Fibroblast of villous mesenchyme (primary cell): ENCODE measurements at places on chromosomes 7 and 10.

DNA sequence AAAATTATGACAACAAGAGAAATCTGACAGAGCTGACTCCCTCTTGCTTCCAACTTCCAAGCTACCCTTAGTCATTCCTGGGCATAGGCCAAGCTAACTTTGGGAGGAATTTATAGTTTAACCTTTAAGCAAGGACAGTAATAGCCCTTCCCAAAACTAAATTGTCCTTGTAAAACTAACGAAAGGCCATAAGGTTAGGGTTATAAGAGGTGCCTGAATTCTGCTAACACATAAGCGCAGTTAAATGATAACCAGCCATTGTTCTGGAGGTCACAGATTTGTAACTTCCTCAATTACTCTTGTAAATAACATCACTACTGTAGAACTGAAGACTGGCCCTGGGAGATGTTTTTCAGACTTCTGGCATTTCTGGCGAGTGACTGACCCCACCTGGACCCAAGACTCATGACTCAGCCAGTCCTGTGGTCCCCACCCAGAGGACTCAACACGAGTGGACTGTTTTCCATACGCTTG lies 481.2 kb downstream of the KCNMA1 start:
- DNase-seq, result peak; percentile 74

- no peak for DNase-seq
Observed at GRCh38 chr7:26413007-26413691, 121.5 kb downstream of the SNX10 start.

DNA sequence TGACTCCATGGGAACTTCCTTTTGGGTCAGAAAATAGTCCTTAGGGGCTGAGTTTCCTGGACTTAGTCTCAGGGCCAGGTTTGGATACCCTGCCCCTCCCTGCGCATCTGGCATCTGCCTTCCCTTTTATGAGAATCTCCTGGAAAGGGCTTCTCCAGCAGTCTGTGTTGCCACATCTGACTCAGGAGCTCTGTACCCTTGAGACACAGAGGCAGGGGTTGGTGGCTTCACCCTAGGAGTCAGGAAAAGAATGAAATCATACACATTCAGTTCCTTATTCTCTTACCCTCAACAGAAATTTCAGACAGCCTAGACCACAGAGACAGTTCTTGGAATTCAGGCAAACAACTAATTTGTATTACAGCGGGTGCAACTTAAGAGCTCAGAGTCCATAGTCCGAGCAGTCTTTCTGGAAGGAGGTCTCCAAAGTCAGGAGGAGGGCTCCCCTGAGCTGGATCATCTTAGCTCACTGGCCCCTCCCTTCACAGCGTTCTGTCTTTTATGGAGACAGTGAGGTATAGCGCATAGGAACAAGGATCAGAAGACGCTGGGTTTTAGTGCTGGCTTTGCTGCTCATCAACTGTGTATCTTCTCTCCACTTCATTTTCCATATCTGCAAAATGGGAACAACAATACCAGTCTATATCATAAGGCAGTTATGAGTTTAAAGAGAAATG lies 3.0 kb upstream of the PLAU start:
- DNase-seq, result peak; percentile 93

GRCh38 chr10:128932071-128932820 lies 534.8 kb upstream of the MGMT start:
- DNase-seq, result no peak

- peak; percentile 91 for DNase-seq
Observed at GRCh38 chr7:126700807-126701604, 551.7 kb downstream of the GRM8 start.

DNA sequence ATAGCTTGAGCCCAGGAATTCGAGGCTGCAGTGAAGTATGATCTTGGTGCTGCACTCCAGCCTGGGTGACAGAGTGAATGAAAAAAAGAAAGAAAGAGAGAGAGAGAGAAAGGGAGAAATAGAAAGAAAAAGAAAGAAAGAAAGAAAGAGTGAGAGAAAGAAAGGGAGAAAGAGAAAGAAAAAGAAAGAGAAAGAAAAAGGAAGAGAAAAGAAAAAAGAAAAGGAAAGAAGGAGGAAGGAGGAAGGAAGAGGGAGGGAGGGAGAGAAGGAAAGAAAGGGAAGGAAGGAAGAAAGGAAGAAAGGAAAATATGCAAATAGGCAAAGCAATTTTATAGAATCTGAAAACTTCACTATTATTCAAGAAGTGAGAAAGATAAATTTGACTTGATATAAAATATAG lies 24.5 kb upstream of the JCAD start:
- DNase-seq, result no peak

GRCh38 chr10:120172356-120172755 lies 279.8 kb downstream of the SEC23IP start:
- no peak for DNase-seq

DNA sequence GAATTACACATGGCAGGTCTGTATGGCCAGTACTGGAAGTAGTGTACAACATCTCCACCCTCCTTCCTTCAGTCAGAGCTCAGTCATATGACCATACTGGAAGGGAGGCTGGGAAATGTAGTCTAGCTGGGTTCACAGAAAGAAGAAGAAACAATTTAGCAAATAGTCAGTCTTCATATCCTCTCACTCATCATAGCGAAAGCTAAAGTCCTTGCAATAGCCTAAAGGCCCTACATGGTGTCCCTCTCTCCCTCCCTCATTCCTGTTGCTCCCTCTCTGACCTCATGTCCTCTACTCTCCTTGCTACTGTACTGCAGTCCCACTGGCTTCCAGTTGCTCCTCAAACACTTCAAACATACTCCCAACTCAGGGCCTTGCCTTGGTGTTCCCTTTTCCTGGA lies 4.3 kb upstream of the CALU start:
- no peak for DNase-seq

DNA sequence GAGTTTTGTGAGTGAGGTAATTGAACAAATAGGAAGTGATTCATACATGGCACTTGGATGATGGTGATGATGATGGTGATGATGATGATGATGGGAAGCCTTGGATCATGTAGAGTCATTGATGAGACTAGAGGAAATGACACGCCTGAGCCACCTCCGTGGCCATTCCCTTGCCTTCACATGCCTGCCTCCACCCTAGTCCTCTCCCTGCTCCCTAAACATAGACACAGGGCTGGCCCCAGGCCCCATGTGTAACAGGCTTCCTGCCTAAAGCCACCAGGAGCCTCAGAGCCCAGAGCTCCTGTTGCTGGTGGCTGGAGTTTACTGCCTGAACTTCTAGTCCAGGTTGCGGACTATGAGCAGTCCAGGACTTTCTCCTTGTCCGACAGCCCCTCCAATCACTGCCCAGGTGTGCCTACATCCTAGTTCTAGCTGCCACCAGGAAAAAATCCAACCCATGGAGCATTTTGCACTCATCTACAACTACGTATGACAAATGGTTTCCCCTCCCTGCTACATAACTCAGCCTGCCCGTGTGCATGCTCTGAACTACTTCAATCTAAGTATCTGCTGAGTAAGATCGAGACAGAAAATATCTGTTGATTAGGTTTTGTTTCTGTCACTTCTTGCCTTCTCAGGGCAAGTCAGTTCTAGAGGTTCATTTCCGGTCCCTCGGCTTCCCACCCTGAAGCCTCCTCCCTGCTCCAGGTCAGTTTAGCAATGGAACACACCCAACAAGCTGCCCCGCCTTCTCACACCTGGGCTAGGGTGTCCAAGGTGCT lies 35.5 kb upstream of the KDM7A start:
- DNase-seq, result no peak

- DNase-seq, result no peak
Observed at GRCh38 chr7:53491051-53491450, 455.6 kb downstream of the POM121L12 start.

DNA sequence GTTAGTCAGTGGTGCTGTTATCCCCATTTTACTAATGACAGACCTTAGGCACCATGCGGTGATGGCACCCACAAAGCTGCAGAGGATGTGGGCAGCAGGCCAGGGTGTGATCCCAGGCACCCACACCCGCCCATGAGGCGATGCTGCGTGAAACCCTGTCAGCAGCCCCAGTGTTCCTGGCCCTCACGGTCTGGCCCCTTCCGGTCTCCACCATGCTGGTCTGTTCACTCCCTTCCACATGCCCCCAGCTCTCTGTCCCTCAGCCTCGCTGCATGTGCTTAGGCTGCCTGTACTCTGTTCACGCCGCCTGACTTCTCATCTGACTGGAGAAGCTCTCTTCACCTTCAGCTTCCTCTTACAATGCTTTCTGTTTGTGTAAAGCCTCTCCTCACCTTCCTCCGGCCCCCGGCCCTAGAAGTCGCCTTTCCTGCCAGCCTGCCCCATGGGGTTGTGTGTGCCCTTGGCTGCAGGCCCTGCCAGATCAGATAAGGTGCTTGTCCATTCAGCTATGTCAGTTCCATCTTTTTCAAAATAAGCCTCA lies 17.6 kb upstream of the ORAI2 start:
- no peak for DNase-seq

GRCh38 chr10:124671486-124672075 lies 72.6 kb downstream of the FAM53B start:
- peak; percentile 73 for DNase-seq

DNA sequence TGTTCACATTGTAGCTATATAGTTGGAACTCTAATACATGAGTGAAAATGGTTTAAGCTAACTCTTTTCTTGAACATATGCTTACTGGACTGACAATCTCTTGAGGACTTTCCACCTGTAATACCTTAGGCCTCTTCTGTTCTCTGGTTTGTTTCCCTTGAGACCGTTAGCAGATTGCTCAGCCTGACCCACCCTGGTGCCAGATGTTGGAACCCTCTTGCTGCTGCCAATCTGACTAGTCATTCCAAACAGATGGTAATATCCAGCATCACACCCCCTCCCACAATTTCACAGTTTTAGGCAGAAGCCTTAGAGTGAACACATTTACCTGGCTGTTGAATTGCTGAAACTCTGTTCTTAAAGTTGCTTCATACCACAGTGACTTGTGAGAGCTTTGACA lies 18.7 kb downstream of the CALD1 start:
- DNase-seq, result no peak

DNA sequence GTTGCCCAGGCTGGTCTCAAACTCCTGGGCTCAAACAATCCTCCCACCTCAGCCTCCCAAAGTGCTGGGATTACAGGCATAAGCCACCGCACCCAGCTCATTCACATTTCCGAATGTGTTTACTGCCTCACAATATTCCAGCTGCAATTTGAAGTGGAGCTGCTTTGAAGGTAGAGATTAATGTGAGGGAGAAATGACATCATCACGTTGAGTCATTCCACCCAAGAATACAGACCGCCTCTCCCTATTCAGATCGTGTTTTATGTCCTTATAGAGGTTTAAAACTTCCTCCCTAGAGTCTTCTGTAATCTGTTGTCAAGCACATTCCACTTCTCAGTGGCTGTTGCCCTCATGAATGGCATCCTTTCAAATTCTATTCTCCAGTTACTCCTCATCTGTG lies 100.4 kb upstream of the PDGFA start:
- peak; percentile 71 for DNase-seq

DNA sequence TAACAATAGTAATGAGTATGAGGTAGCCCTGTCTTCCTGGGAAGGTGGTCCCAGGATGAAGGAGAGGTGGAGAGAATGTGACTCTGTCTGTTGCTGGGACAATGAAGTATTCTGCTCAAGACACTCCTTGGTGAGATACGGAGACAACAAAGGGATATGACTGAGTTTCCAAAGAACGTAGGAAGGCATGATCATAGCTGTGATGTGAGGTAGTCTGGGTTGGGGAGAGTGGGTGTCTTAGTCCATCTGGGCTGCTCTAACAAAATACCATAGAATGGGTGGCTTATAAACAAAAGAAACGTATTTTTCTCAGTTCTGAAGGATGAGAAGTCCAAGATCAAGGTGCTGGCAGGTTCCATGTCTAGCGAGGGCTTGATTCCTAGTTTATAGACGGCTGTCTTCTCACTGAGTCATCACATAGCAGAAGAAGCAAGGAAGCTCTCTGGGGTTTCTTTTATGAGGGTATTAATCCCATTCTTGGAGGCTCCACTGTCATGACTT lies 84.9 kb upstream of the RHOBTB1 start:
- peak; percentile 36 for DNase-seq

GRCh38 chr7:108327353-108327752 lies 128.9 kb downstream of the NRCAM start:
- no peak for DNase-seq

DNA sequence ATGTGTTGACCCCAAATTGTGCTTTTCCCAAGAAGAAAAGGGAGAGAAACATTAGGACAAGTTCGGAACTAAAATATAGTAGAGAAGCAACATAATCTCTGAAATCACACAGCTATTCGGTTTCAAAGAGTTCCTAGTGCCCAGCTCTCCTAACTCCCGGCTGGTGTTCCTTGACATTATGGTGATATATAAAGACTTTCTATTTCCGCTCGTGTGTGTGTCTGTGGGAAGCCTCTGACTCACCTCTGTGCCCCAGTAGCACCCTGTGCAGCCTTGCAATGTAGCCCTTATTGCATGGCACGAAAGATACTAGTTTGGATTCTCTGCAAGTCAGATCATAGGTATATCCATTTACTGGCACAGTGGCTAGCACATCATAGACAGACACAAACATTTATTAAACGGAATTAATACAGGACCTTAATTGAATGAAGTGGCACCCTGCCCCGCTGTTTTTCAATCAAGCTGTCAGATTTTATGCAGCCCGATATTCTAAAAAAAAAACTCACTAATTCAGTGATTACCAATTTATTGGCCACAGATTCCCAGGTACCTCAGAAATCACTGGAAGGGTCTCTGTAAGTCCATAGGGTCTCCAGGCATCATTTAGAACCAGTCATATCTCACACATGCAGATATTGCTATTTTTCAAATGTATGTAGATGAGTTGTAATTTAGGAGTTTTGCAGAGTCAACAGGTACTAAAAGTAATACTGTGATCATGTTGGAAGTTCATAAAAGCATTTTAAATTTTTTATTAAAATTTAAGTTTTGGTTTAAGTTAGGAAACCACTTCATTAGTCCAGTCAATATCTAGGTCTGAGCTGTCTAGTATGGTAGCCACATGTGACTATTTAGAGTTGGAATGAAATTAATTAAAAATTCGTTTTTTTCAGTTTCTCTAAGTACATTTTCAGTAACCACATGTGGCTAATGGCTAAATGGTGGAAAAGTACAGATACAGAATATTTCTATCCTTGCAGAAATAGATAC lies 43.3 kb downstream of the SFTPD start:
- DNase-seq, result peak; percentile 34

GRCh38 chr10:46068117-46068516 lies 22.0 kb upstream of the MSMB start:
- DNase-seq, result no peak
